ENCODE measurements at places on chromosomes 5 and 9.

- no peak for DNase-seq
Observed at GRCh38 chr5:36458746-36459145, 147.7 kb upstream of the SLC1A3 start.

- no peak for DNase-seq
Observed at GRCh38 chr9:130835441-130836298, 616 bp downstream of the ABL1 start.

DNA sequence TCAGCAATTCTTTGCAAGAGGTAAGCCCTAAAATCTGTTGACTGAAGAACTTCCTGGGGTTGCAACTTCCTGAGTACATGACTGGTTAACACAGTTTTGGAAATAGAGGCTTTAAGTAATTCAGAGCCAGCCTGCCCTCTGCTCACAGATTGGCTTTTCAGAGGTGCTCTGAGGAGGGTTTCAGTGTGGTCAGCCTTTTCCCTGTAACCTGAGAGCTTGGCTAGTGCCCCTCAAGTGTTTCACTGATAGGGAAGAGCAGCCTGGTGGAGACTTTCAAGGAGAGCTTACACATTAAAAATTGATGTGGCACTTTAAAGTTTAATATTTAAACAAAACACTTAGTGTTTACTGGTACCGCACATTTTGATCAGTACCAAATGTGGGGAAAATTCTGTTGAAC is 56.7 kb upstream of the FOXB2 start:
- DNase-seq, result no peak

DNA sequence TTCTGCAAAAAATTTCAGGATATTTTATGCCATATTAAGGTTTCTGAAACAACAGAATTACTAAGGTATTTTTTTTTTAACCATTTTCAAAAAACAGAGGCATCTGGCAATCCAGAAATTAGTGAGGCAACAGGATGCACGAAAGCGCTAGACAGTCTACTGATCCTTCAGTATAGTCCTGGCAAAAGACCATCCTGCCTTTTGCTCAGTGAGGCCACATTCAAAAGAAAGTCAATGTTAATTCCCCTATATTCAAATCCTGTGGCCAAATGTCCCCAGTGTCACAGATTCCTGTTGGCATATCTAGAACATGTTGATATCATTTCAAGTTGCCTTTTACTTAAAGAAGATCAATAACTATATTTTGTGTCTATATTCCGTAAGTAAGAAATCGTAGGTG is 13.1 kb upstream of the NFIB start:
- DNase-seq, result no peak

DNA sequence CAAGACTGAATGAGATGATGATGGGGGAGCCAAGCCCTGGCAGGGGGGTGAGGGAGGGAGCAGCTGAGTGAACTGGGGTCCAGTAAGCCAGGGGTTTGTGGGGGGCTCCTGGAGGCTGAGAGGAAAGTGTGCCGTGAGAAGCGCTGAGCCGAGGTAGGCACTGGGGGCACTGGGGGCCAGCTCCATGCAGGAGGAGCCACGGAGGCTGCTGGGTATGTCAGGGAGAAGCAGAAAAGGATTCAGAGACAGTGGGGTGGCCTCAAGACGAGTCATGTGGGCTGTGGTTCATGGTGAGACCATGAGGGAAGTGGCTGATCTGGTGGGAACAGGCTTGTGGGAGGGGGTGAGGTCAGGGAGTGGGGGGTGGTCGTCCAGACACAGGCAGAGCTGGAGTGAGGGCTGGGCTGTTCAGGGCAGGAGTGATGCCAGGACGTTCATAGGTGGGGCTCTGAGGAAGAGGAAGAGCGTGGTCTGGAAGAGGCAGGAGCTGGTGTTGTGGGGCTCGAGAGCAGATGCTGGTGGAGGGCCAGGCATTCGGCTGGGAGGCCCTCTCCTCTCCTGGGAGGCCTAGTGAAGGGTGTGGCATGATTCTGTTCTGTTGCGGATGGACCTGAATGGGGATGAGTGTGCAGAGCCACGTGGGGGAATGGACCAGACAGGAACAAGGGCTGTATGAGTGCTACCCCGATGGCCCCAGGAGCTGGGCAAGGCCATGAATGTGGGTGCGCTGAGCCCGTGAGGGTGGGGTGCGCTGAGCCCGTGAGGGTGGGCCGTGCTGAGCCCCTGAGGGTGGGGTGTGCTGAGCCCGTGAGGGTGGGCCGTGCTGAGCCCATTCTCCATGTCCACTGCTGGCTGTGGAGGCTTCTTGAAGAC is 92.7 kb upstream of the CACNA1B start:
- no peak for DNase-seq

Measured in epithelial cell of prostate (primary cell).